ENCODE measurements at places on chromosomes 16 and 17. TPM values are rescaled to one million over a fixed set of nuclear protein-coding genes. Genes with fewer than 3 reads are reported as not detected.

- peak; percentile 54 for DNase-seq
Measured at GRCh38 chr17:19336938-19337711, 25.4 kb downstream of the B9D1 start.

The MMP28 gene
- polyA plus RNA-seq, result not detected

DNA sequence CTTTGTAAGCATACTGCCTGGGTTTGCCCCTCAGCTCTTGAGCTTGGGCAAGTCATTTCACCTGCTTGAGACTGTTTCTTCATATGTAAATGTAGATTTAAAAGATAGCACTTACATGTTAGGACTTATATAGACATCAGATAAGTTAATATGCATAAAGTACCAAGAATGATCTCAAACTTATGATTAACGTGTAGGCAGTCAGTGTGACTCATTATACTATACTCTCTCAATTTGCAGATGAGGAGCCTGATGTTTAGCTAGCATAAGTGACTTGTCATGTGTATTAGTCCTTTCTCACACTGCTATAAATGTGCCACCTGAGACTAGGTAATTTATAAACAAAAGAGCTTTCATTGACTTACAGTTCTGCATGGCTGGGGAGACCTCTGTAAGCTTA is 690.5 kb downstream of the KCNJ2 start:
- DNase-seq, result no peak

The TAF15 gene
- 33.8 TPM for polyA plus RNA-seq

- DNase-seq, result no peak
Measured at GRCh38 chr16:69894676-69895075, 56.5 kb upstream of the CLEC18A start.

GRCh38 chr16:21157632-21158031 is 842 bp upstream of the LDAF1 start:
- no peak for DNase-seq

- no peak for DNase-seq
Measured at GRCh38 chr17:71055128-71055527, 885.8 kb downstream of the KCNJ2 start.

The TMED6 gene
- 1.3 TPM for polyA plus RNA-seq

The PLCG2 gene
- 2.4 TPM for polyA plus RNA-seq

DNA sequence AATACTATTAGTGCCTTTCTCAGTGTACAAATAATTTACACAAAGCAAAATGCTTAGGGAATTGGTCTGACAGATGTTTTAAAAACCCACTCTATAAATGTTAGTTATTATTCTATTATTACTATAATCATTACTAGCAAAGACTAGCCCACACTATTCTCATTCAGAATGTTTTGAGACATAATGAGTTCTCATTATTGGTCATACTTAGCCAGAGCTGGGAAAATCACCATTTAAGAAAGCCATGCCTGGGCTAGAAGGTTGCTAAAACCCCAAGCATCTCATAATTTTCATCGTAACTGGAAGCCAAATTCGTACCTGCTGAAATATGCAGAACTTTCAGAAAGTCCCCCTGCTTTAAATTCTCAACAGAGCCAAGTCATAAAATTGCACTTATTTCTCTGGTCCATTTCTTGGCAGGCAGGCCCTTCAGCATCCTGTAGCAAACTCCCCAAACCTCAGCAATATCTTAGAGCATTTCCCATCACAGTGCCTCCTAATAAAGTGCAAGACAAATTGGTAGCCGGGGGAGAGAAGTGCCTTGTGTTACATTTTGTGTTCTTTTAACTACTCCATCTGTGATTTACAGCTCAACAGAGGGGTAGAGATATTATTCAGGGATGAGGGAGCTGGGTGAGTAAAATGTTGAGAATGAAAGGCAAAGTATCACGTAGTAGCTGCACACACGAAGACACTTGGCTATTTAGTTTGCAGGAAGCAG is 79.8 kb upstream of the ADAMTS18 start:
- DNase-seq, result no peak

DNA sequence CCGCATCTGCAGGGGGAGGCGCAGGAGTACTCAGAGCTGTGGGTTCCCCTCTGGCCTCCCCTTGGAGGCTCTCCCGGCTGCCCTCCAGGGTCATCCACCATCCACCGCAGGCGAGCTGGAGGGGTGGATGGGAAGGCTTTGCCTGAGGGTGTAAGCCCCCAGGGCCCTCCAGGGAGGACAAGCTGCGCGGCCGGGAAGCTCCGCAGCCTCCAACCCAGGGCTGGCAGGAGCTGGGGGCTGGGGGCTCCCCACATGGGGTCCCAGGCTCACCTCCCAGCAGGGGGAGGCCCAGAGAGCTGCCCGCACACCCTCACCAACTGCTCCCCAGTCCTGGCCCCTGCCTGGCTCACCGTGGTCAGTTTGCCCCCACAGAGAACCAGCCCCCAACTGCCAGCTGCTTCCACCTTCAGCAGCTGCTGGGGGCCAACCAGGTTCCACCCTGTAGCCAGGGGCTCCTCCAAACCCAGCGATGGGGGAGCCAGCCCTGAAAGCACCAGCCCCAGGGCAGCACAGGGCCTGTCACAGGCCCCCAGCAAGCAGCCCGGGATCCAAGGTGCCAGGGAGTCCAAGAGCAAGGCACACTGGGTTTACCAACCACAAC is 19.8 kb upstream of the CHMP6 start:
- no peak for DNase-seq

DNA sequence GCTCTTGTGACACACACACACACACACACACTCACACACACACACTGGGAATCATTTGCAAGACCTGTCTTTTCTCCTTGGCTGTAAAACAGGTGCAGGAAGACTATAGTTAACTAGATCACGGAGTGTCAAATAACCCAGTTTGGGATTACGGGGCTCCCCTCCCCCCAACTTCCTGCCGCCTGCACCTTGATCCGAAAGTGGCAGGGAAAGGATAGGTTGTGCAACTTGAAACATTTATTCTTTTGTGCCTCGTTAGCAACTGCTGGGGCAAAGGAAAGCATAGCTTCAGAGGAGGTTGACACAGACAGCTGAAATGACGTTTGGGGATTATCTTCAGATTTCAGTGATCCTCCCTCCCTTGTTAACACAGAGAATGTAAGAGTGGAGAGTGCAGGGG is 149.5 kb downstream of the NTN1 start:
- DNase-seq, result peak; percentile 75

GRCh38 chr17:80260069-80260535 is 550 bp upstream of the RNF213 start:
- peak; percentile 76 for DNase-seq

GRCh38 chr17:55416470-55417052 is 5.1 kb downstream of the MMD start:
- DNase-seq, result no peak

The CDIP1 gene
- polyA plus RNA-seq, result 38.2 TPM

- DNase-seq, result no peak
Measured at GRCh38 chr17:41717408-41718286, 5.5 kb downstream of the GAST start.

DNA sequence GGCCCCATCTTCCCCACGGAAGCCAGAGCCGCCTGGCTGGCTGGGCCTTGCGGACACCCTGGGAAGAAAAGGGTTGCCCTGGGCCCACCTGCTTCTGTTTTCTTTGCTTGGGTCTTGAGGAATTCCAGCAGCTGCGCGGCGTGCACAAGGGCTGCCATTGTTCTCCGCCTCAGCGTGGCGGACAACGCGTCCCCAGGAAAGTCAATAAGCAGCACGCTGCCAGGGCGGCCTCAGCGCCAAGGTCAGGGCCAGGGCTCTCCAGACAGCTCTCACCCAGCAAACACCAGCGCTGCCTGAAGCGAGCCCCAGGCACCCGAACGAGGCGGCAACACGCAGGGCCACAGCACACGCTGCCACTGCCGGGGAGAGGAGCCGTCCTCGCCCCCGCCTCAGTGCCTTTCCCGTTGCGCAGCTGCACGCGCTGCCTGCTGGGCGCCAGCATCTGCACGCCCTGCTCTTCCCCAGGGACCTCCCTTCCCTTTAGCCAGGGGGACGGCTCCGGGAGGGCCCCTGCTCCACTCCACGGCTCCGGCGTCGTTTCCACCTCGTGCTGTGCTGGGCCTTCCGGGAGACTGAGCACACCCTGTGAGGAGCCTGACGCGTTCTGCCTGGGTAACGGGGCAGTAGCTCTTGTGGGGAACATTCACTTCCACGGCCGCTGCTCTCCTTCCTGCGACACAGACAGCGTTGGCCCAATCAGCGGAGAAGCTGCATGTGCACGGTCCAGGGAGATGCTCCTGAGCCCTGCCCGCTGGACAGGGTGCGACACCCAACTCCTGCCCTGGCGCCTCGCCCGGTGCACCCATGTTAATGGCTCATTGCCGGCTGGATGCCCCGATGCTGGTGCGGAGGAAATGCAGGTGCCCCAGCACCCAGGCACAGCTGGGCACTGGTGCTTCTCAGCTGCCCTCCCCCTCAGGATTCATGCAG is 57.8 kb downstream of the LMF1 start:
- no peak for DNase-seq

The UNC119 gene
- 36.9 TPM for polyA plus RNA-seq

The CDH8 gene
- 7.1 TPM for polyA plus RNA-seq

DNA sequence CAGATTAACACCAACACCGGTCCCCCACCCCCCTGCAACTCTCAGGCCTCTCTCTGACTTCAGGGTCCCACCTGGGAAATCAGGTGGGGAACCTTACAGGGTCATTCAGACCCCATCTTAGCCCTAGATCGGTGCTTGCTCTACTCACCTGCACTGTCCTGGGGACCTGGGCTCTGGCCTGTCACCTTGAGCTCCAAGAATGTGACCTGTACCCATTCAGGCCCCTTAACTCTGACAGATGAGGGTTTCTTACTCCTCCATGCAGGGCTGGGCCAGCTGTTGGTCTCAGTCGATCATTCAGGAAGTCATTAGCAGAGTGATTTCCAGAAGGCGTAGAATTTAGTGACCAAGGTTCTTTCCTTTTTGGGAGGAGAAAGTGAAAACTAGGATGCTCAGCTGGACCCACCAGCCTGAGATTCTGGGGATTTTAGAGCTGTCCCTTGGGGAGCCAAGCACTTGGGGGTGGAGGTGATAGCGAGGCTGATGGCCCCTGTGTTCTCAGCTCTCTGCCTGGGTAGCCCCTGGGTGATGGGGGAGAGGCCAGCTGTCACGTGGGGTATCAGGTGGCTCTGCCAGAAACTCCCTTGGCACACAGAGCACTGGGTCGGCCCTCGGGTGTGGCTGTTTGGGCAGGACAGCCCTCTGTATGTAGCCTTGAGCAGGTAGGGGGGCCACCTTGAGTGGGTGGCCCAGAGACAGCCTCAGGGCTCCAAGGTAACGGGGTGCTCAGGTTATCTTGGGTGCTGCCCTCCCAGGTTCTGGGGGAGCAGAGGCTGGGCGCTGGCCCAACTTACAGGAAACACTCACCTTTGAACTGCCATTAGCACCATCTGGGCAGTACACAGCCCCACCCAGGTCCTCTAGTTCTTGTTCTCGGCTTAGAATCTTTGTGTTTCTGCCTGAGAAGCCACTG is 724 bp downstream of the MVP start:
- no peak for DNase-seq

DNA sequence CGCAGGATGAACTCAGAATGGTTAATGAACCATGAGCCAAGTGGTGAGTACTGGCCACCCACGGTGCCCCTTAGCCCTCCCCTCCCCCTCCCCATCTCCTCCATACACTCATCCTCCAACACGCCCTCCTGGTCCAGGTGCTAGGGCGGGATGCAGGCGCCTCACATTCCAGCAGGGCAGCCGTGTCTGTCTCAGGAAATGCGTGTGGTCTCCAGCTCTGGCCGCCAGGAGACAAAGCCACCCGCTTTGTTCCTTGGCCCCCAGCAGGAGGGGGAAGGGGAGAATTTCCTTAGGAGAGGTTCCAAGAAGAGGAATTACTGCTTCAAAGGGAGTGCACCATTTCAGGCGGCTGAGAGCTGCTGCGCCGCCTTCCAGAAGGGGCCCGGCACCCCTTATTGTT is 29.7 kb upstream of the RMI2 start:
- DNase-seq, result peak; percentile 100

DNA sequence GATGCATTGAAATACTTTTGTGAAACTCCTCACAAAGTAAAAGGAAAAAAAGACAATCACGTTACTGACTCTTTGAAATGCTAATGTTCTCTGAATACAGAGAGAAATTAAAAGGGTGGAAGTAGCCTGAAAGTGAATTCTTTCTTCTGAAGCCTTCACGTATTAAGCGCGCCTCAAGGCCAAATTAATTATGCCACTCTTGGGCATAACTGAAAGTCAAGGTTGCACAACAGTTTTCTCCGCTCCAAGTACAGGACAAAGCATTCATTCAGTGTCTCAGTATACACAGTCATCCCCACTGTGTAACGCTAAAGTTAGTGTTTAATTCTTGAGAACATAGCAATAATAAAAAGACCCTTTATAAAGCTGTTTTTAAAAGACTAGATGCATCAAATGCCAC is 21.5 kb downstream of the PARN start:
- no peak for DNase-seq
